ENCODE measurements at places on chromosomes 4 and X. TPM values are rescaled to one million over a fixed set of nuclear protein-coding genes. Genes with fewer than 3 reads are reported as not detected.

Gene GIMD1
- not detected for total RNA-seq

DNA sequence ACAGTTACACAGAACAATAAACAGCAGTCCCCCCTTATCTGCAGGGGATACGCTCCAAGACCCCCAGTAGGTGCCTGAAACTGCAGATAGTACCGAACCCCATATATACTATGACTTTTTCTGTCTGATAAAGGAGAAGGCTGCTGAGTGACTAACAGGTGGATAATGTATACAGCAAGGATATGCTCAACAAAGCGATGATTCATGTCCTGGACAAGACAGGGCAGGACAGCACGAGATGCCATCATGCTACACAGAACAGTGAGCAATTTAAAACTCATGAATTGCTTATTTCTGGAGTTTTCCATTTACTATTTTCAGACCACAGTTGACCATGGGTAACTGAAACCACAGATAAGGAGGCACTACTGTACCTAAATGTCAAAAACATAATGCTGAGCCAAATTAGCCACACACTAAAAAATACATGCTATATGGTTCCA is 76.1 kb downstream of the MANBA start:
- DNase-seq: no peak

DNA sequence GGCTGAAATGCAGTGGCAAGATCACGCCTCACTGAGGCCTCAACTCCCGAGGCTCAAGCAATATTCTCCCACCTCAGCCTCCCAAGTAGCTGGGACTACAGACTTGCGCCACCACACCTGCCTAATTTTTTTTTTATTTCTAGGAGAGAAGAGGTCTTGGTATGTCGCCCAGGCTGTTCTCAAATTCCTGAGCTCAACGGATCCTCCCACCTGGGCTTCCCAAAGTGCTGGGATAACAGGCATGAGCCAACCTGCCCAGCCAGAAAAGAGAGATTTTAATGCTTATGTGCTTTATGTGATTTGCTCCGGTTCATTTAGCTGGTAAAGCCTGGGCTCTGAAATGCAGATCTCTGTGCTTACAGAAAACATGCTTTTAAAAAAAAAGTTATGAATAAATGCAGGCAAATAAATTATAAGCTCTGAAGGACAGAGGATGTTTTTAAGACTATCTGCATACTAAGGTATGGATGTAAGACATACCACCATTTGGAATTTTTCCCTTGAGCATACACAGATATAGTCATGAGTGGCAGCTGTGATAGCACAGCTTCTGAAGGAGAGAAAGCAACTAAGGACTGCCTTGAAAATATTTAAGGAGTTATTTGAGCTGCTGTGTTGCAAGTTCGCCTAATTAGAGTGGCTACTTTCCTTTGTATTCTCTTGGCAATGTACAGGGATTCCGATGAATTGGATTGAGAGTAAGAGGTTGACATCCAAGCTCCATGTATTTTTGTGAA is 13.8 kb downstream of the GUCY1B1 start:
- no peak for DNase-seq

DNA sequence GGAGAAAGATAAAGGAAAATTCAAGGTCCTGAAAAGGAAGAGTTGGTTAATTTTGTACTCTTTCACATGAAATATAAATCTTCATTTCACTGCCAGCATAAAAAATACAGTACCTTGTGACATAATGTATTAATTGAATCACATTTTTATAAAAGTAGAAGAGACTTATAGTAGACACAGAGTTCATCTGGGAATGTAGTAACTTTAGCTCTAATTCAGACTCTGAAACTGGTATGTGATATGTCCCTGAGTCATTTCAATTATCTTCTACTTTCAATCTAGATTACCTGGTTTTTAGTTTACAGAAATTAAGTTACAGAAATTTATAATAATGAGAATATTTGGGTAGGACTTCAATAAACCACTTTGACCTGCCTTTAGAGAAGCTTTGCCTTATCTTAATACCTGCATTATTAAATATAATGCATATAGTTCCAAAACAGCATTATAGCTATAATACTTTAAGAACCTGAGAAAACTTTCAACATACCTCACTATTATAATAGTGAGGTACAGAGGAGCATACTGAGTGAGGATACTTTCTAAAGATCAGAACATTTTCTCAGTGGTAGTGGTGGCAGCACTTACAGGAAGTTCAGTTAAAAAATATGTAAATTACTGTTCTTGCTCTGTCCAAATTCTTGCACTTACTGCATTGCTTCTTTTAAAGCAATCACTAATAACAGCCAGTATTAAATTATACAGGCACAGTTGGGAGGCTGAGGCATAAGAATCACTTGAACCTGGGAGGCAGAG is 11.2 kb downstream of the NEK1 start:
- DNase-seq: no peak

Gene DACH2
- total RNA-seq: not detected

- DNase-seq: no peak
Measured at GRCh38 chr4:147617841-147618691, 869 bp downstream of the TMEM184C start.

- no peak for DNase-seq
Measured at GRCh38 chr4:82388405-82388804, 14.6 kb upstream of the HNRNPD start.

- no peak for DNase-seq
Measured at GRCh38 chr4:165537028-165537648, 158.3 kb downstream of the CPE start.

- no peak for DNase-seq
Measured at GRCh38 chrX:95058815-95059214, 1384.8 kb downstream of the FAM133A start.
